NCI-H2081 treated with DMSO at 0.1 percent for 48 hours (cell line): ENCODE measurements at places on chromosomes 2 and 18.

DNA sequence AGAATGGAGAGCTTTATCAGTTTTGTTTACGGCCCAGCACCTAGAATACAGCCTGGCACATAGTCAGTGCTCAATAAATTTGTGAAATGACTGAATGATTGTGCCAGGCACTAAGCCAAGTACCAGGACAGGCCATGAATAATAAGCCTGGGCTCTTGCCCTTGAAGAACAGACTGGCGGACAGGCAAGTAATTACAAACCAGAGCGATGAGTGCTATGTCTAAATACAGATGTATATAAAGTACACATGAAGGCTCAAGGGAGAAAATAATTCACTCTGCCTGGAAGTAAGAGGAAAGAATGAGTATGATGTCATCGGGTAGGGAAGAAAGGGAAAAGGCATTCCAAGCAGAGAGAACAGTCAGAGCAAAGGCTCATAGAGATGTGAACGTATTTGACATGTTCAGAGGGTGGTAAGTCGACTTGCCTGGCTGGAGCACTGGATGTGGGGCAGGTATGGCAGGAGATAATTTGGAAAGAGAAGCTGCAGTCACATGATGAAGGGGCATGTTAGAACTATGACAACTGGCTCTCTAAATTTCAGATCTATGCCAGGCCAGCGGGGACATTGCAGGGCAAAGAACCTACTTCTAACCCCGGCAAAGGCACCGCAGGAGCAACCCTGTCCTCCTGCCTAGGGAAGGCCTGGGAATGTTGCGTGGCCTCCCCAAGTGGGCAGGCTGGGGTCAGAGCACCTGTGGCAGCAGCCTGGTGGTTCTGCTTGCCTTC lies 119.1 kb upstream of the STPG4 start:
- DNase-seq: no peak

- DNase-seq: no peak
Observed at GRCh38 chr2:69694894-69695849, 46.8 kb upstream of the ANXA4 start.

GRCh38 chr2:192194265-192194865 lies 368 bp downstream of the TMEFF2 start:
- no peak for DNase-seq

DNA sequence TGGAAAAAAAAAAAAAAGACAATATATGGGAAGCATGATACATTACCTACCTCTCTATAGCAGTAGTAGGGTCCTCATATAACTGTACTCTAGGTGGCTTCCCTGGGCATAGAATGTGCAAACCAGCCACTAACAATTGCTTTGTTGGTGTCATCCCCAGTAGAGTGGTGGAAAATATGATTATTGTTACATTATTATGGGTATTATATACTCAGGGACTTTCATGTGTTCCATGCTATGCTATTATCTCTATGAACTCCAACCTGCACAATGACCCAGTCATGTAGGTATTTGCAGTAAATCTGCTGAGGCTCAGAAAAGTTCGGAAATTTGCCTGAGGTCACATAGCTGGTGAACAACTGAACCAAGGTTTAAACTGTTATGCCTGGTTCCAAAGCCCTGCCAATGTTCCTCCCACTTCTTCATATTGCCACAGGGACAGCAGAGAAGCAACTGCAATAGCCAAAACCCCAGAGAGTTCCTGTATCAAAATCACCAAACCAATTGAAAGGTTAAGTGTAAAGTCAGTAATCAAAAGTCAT lies 52.6 kb upstream of the MAP4K4 start:
- no peak for DNase-seq

DNA sequence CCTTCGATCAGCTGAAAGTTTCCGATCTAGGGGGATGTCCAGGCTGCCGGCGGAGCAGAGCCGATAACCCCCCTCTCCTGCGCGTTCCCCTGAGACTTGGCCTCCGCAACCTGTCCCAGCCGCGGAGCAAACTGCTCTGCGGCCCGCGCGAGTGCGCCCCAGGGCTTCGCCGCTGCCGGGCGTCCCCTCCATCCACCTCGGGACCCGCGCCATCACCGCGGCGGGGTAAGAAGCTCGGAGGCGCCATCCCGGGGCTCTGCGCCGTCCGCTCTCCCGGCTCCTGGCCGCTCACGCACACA lies 990 bp upstream of the GDF7 start:
- DNase-seq: no peak

DNA sequence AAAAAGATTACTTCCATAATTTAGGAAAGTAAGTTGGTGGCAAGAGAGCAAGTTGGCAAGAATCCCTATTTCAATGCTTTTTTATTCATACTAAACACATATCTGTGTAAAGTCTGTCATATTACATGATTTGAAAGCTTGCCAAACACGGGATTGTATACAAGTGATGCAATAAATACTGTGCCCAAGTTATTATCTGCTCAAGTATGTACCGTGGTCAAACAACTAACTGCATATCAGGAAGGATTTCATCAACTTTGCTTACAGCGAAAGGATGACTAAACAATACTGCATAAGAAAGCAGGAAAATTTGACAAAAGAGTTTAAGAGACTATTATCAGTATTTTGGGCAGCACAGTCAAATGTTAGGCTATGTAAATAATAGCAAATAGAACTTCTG lies 69.6 kb upstream of the SCN1A start:
- DNase-seq: no peak

GRCh38 chr2:19677825-19678518 lies 223.8 kb downstream of the TTC32 start:
- no peak for DNase-seq

DNA sequence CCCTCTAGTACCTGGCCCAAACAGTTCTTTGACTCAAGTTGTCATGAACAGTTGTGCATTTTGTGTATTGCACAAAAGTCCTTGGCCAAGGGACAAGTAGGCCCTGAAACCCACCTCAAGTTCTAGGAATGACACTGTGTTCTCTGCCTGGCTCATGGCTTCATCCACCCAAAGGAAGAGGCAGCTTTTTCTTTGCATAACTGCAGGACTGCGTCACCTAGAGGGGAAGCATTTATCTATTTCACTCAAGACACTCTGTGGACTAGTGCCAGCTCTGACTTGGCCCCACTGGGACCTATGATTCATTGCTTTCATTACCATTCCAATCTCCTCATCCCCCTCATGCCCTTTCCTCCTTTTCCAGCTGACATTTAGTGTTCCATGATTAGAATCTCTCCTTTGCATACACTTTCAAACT lies 119.3 kb upstream of the SIX2 start:
- DNase-seq: no peak

DNA sequence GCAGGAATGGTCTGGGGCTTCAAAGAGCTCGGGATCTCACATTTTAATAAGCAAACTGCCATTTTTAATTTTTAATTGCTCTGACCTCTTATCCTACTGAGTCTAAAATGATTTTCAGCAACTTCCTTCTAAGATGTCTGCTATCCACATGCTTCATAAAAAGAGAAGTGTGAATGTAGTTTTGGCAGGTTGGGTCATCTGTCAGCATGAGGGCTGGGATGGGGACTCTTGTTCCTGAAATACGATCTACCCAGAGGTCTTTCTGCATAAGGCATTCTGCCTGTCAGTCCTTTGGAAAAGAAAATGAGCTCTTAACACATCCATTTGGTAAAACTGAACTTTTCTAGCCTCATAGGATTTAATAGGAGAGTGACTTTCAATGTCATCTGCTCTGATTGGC lies 252.8 kb upstream of the APCDD1 start:
- DNase-seq: no peak
